ENCODE measurements at places on chromosomes 5 and 9.

DNA sequence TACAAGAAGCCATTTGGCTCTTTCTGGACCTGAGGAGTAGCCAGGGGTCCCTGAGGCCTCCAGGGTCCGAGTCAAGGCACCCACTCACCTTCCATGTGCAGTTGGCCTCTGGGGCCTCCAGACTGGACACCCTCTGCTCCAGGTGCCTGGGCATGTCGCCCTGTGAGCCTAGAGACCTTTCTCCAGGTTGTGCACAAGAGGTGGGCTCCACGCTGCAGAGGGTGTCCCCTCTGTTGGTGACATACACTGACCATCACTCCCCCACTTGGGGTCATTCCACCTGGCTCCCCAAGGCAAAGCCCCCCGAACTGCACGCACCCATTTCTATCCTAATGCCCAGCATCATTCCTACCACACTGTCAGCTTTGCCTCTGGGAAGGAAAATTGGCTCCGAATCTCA lies 48.8 kb downstream of the RASGEF1C start:
- no peak for DNase-seq

DNA sequence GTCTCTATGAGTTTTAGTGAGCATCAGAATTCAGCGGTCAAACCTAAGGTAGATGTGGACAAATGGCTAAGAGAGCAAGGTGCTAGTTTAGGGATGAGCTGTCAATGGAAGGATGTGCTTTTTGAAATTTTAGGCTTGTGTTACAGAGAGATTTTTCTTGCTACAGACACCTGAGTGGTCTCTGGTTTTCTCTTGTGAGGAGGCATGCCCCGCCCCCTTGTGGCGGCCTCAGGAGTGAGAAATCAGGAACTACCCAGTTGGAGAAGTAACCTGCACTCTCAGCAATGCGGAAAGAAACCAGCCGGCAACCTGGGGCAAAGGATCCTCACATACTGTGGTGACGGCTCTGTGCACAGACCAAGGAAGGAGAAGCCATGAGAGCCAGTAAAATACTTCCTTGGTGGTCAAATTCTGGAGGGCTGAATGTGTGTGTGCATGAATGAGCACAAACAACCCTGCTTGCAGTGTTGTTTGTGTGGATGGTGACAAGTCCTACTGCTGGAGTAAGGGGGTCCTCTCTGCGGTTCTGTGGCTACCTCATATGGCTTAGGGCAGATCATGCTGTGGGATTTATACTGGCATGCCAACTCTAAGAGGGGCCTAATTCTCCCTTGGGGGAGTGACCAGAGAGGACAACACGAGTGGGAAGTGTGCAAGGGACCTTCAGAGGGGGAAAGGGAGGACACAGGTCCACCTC lies 16.7 kb upstream of the HSD17B4 start:
- DNase-seq, result peak; percentile 18

DNA sequence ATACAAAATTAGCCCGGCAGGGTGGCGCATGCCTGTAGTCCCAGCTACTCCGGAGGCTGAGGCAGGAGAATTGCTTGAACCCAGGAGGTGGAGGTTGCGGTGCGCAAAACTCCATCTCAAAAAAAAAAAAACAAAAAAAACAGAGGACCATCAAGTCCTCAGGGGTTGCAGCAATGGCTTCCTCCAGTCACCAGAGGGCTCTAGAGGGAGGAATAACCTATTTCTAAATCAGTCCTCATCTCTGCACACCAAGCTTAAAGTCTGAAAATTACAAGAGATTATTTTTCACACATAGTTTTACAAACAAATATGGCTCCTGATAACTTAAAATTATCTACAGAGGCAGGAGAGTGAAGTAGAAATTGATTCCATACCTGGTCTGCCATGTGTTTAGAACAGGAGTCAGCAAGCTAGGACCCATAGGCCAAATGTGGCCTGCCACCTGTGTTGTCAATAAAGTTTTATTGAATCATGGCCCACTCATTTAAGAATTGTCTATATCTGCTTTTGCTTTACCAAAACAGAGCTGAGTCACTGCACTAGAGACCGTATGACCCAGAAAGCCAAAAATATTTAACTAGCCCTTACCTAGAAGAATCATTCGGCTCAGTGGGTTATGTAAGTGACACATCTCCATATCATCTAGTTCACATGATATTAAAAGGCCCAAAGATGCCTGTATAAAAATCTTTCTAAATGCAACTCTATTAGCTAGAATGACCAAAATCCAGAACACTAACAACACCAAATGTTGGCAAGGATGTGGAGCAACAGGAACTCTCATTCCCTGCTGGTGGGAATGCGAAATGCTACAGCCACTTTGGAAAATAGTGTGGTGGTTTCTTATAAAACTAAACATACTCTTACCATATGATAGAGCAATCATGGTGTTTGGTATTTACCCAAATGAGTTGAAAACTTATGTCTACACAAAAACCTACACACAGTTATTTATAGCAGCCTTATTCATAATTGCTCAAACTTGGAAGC lies 207.7 kb downstream of the FRMD3 start:
- no peak for DNase-seq

GRCh38 chr9:20561531-20561930 lies 60.8 kb downstream of the MLLT3 start:
- no peak for DNase-seq

DNA sequence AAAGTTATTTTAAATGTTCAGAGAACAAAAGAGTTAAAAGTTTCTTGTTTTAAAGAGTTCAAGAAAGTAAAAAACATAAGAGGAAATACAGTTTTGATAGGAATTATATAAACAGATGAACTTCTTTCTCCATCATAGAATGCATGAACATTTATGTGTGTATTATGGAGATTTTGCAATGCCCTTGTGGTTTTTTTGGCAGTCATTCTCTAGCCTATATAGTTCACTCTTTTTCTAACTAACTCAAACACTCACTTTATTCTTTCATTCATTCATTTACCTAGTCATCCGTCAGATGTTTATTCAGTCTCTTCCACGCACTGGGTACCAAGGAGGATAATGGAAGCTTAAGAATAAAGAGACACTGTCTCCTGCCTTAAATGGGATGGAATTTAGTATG lies 195.9 kb upstream of the VLDLR start:
- no peak for DNase-seq

DNA sequence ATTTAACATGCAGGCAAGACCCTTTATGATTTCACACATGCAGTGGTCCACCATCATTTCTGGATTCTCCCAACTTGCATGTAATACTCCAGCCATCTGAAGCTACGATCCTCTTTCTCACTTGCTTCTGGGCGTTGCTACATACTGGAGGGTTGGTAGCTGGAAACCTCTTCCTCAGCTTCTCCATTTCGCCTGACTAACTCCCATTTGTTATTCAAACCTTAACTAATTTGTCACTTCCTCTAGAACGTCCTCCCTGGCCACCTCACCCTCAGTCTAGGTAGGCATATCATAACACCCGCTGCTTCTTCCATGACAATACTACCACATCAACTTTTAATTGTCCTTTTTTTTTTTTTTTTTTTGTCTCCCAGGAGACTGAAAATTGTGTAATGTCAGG lies 72.6 kb upstream of the EQTN start:
- DNase-seq, result no peak

DNA sequence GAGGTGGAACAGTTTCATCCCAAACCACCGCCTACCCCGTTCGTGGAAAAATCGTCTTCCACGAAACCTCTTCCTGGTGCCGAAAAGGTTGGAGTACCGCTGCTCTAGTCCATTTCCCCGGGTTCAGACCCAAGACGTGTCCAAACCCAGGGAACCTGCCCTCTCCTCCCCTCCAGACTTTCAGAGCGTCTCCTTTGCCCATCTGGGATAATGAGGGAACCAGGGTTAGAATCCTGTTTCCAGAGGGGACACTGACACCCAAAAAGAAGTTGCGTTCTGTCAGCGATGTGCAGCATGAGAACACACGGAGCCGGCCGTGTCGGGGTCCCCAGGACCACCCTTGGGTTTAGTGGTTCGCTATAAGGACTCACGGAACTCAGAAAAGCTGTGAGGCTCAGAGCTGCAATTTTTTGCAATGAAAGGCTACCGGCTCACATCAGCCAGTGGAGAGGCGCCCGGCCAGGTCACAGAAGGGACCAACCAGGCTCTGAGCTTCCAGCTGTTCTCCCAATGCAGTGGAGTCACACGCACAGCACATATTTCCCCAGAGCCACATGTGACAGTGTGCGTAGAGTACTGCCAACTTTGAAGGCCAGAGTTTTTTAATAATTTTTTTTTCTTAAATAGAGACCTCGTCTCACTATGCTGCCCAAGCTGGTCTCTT lies 19.4 kb downstream of the LAMC3 start:
- DNase-seq, result no peak

DNA sequence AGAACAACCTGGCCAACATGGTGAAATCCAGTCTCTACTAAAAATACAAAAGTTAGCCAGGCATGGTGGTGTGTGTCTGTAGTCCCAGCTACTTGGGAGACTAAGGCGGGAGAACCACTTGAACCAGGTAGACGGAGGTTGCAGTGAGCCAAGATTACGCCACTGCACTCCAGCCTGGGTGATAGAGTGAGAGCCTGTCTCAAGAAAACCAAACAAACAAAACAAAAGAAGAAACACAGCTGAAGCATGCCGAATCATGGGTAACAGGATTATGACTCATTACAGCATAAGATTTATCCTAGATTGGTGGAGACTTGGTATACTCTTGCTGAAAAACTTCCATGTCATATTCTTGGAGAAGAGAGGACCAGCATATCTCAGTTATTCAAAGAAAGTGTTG lies 236.7 kb upstream of the CCNH start:
- DNase-seq, result no peak

GRCh38 chr5:78065663-78066062 lies 228.8 kb downstream of the AP3B1 start:
- no peak for DNase-seq

GRCh38 chr9:3027210-3027609 lies 183.3 kb upstream of the PUM3 start:
- no peak for DNase-seq

GRCh38 chr5:140025736-140026135 lies 17.4 kb downstream of the NRG2 start:
- no peak for DNase-seq

DNA sequence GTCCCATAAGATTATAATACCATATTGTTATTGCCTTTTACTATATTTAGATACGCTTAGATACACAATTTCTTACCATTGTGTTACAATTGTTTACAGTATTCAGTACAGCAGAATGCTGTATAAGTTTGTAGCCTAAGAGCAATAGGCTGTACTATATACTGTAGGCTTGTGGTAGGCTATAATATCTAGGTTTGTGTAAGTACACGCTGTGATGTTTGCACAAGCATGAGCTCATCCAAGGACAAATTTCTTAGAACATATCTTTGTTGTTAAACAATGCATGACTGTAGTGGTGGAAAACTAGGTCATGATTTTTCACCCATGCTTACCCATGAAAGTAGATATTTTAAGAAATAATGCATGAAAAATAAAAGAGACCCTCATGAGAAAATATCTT lies 509.4 kb upstream of the CDH18 start:
- no peak for DNase-seq

DNA sequence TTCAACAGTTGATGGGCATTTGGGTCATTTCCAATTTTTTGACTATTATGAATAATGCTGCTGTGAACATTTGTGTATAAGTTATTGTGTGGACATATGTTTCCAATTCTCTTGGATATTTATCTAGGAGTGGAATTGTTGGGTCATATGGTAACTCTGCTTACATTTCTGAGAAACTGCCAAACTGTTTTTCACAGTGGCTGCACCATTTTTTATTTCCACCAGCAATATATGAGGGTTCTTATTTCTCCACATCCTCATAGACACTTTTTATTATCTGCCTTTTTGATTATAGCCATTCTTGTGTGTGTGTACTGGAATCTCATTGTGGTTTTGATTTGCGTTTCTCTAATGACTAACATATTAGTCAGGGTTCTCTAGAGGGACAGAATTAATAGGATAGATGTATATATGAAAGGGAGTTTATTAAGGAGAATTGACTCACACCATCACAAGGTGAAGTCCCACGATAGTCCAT lies 14.7 kb upstream of the MED27 start:
- DNase-seq, result no peak

GRCh38 chr5:39500551-39501175 lies 75.9 kb upstream of the DAB2 start:
- DNase-seq, result no peak

- DNase-seq, result peak; percentile 33
These were observed 256.3 kb downstream of the SMARCA2 start for GRCh38 chr9:2271426-2271825.

DNA sequence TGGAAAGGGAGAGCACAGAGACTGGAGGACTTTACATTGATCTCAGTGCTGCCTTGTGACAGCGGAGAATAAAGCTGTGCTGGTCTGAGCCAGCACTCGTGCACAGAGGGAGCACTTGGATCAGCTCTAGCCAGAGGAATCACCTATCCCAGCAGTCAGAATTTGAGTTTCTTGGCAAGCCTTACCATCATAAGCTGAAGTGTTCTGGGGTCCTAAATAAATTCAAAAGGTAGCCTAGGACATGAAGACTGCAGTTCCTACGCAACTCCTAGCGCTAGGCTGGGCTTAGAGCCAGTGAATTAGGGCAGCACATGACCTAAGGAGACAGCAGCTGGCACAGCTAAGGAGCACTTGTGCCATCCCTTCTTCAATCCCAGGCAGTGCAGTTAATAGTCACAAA lies 119.5 kb downstream of the HMHB1 start:
- no peak for DNase-seq

DNA sequence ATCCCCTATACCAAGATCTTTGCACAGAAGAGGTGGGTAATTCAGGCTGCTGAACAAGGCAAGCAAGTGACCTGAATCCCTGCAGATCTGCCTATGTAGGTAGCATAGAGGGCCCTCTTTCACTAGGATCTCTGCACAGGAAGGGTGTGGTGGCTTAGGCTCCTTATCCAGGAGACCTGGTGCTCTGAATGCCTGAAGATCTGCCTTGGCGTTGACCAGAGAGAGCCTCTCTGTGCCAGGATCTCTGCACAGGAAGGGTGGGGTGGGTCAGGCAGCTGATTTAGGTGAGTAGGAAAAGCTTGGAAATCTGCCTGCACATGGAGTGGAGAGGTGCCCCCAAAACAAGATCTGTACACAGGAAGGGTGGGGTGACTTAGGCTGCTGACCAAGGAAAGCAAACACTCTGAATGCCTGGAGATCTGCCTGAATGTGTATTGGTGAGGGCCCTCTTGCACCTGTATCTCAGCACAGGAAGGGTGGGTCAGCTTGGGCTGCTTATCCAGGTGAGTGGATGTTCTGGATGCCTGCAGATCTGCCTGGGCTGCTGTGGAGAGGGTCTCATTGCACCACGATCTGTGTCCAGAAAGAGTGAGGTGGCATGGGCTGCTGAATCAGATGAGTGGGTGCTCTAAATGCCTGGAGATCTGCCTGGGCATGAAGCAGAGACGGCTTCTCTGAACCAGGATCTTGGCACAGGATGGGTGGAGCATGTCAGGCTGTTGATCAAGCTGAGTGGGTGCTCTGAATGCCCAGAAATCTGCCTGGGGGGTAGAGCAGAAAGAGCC lies 365.9 kb downstream of the DMAC1 start:
- no peak for DNase-seq

- peak; percentile 59 for DNase-seq
These were observed 28.2 kb downstream of the C9orf152 start for GRCh38 chr9:110179734-110180133.

GRCh38 chr9:7097040-7097715 lies 339.4 kb downstream of the KDM4C start:
- DNase-seq, result no peak

GRCh38 chr5:176744584-176744965 lies 65.8 kb upstream of the UNC5A start:
- DNase-seq, result no peak
